ENCODE measurements at places on chromosomes 7 and 10.

DNA sequence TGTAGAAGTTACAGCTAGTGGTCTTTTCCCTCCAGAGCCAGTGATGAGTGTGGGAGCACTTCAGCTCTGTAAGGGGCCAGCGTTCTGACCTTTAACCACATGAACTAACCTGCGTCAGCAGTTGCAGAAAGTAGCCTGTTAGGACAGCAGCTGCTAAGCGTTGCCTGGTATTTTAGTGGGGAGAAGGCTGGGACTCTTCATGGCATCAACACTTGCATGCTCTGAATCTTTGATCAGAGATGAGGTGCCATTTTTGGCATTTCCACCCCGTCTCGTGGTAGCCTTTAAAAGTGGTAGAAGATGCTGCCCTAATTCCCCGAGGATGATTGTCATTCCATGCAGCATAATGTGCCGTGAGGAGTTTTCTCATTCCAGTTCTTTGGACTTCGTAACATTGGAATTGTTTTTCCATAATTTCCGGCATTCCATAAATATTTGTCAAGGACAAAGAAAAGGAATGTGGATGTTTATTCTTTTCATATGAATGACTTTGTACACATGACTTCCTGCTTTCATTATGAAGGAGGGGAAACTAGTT lies 92.2 kb downstream of the AVL9 start:
- DNase-seq = no peak

DNA sequence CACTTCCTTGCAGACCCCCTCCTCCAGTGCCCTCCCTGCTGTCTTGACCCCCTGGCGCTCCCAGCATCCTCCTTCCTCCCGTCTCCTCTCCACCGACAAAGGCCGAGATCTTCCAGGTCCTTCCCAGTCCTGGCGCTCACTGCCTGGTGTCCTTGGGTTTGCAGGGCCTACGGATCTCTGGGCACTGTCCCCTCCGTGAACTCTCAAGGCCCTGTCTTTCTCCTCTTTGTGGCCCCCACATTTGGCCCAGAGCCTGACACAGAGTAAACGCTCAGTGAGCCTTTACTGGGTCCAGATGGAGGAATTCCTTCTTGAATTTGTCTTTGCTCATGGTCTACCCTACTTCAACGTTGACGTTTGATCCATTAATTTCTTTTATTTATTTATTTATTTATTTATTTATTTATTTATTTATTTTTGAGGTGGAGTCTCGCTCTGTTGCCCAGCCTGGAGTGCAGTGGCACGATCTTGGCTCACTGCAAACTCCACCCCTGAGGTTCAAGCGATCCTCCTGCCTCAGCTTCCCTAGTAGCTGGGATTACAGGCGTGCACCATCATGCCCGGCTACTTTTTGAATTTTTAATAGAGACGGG lies 29.7 kb downstream of the TMEM270 start:
- no peak for DNase-seq

DNA sequence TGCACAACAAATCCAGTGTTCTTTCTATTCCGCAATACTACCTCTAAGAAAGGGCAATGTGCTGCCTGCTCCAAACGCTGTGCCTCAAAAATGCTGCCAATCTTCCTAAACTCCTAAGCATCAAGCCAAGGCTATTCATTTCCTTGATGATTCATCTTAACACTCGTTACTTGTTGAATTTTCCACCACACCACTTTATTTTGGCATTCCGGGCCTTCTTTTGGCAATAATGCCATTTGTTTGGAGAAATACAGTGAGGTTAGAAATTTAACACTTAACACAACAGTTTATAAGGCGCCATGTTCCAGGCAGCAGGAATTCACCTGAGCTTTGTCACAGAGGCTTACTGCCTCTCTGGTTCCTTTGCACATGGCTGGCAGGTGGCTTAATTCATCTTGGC lies 82.6 kb upstream of the ABCB5 start:
- DNase-seq = no peak

GRCh38 chr7:117008886-117009531 lies 55.7 kb downstream of the ST7 start:
- DNase-seq = no peak

GRCh38 chr10:28839600-28840007 lies 162.3 kb downstream of the BAMBI start:
- no peak for DNase-seq

DNA sequence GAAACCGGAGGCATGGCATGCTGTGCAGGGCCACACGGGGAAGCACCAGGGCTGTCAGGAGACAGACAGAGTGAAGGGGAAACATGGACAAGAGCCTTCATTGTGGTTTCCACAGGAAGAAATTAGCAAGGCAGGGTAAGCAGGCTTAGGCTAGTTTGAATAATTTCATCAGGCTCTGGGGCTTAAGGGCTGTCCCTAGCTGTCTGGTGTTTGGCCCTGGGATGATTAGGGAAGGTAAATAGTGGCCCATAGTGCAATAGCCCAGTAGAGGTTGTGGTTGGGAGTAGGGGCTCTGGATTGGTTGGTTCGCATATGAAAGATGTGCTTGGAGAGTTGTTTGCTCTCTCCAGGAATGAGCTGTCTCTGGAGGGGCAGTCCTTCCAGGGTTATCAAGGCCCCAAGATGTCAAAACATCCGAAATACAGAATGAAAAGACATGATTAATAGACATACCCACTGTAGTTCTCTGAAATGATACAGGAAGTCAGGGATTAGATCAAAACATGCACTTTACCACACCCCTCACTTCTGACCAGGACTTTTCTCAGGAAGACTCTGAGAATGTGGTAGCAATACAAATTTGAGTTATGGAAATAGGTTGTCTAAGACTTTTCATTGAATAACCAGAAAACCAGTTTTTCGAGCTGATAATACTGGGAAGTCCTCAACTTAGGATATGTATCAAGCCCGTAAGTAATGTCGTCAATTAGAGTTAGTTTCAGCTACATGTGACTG lies 224.9 kb upstream of the NFE2L3 start:
- no peak for DNase-seq

DNA sequence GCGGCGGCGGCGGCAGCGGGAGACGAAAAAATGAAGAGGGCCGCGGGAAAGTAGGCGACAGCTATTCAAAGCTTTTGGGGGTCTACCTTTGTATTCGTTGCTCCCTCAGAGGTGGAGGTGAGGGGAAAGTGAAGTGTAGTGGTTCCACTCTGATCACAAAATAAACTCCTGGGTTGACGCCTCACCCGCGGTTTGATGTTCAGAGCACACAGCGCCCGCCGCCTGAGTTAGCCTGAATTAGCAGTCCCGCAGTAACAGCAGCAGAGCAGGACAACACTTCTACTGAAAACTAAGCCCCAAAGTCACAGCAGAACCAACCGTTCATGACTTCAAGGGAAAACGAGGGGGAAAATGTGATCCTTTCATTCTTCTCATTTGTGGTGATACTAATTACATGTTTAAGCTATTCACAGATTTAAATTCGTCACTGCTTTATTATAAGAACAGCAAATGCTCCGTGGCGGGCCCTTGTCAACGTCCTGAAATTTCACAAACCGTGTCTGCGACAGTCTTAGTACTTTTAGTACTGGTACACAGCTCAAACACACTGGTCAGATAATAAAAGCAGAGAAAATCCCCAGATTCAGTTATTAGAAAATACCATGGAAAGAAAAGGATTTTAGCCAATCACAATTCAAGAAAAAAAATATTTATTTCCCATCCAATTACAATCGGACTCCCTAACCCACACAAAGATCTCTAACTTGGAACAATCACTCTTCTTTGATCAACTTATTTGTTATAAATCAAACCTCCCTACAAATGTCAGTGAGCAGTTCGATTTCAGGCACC lies 563 bp upstream of the JMJD1C start:
- peak; percentile 58 for DNase-seq

- no peak for DNase-seq
Measured at GRCh38 chr7:102978284-102978683, 65.5 kb downstream of the LRRC17 start.

DNA sequence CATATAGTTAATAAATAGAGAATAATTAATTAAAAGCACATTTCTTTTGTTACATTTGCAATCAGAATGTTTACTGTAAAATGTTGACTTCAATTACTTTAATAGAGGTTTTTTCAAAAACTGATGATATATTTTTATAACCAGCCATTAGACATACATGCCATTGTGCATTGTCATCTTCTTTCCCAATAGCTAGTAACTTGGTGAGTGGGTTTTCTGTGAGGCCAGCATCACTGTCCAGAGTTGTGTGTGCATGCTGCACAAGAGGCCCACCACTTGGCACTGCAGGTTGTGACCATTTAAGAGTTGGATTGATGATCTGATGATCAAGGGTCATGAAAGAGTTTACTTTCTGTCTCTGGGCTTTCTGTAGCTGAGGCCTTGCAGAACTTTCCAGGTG lies 46.5 kb downstream of the TFEC start:
- no peak for DNase-seq

- DNase-seq = no peak
Measured at GRCh38 chr10:3195726-3196125, 23.1 kb upstream of the PITRM1 start.

- DNase-seq = no peak
Measured at GRCh38 chr10:81116990-81117389, 579.3 kb downstream of the SH2D4B start.

DNA sequence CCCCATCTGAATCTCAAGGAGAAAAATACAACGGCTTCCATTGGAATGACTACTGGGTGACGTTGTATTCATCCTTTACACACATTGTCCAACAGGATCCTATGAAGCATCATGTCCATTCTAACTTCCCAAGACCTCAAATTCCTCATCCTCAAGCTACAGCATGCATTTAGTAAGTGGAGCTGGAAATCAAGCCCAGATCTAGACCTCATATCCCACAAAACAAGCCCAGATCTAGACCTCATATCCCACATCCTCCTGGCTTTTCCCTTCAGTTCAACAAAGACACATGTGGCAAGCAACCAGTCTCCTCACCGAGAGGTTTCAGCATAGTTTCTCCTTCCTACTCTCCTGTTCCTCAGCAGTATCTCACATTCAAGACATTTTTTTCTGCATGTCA lies 12.2 kb downstream of the IGF2BP3 start:
- no peak for DNase-seq

GRCh38 chr10:127405221-127405620 lies 143.9 kb upstream of the NPS start:
- DNase-seq = no peak

DNA sequence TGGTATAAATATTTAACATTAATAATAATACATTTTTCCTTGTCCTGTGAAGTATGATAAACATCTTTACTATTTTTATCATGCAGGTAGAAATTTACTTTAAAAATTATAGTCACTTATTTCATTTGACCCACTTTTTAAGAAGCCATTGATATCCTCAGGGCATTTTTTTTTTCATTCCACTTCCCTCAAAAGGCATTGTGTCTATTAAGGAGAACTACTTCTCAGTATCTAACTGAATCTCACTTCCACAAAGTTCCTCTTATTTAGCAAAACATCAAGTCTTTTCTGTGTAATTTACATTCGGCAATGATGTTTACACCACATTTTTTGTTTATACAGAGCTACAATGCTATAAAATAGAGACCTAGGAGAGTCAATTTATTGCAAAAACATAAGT lies 388.2 kb upstream of the AKR1E2 start:
- DNase-seq = no peak

GRCh38 chr7:157986051-157986450 lies 601.6 kb downstream of the PTPRN2 start:
- no peak for DNase-seq

DNA sequence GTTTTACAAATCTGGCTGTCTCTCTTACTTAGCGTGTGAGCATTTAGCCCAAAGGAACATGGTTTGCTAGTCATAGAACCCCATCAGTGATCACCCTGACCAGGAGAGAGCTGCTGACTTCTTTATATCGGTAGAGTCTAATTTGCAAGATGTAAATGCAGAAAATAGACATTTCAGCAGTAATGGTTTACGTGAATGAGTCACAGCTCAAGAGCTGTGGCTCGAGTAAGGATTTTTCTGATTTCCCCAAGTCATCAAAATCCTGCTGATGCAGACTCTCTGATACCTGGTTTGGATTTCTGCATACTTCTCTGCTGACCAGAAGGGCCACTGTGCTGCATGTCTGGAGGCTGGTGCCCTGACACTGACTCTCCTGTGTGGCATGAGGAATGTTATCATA lies 25.7 kb downstream of the NUB1 start:
- no peak for DNase-seq

DNA sequence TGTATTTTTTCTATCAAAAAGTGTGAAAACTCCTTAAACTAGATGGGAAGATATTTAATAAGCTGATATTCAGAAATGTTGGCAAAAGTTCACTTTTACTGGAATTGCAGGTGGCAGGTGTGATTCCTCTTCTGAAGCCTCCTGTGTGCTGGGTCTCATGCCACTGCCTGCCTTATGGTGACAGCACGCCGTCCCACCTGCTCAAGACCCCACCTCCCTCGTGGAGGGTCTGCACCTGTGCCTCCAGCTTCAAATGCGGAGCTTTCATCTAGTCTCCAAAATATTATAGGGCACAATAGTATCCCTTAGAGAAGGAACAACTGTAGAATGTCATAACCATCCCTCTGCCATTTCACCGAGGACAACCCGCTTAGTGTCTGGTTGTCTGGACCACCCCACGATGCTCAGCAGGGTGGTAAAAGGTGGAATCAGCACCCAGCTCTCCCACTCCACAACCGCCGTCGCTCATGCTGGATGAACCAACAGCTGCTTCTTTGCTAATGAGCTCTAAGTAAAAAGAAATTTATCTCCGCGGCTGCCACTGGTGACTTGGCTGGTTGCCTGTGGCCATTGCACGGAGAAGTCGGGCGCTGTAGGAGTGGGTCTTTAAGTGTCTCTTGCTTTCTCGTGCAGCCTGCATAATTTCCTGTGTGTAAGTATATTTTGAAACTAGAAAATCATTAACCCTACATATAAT lies 119.3 kb upstream of the TCERG1L start:
- DNase-seq = no peak

- DNase-seq = no peak
Measured at GRCh38 chr7:18370633-18371032, 124.9 kb upstream of the HDAC9 start.

DNA sequence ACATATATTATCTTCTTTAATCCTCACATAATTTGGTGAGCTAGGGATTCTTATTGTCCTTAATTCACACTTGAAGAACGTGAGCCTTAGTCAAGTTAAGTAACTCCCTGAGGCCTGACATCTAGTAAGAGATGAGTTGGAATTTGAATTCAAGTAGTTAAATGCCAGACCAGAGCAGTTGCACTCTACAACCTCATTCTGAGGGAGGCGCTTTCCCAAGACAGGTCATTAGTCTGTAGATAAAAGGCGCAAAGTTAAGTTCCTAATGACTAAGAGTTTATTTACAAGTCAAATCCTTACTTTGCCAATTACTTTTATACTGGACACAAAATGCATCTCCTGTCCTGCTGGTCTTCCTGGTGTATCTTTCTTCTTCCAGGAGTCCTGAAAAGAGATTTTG lies 3.6 kb upstream of the EXOC6 start:
- DNase-seq = no peak
